ENCODE measurements at places on chromosomes 5 and 9.
A peak's percentile ranks its signal among the peaks of the same experiment; 100 is the strongest.

GRCh38 chr5:124803617-124804323, 57.3 kb upstream of the ZNF608 start:
- no peak overlapping the region for H3K27ac ChIP-seq
- no peaks in the 10 kb centered on the region for H3K27me3 ChIP-seq
- H3K36me3 ChIP-seq: no peaks in the 10 kb centered on the region
- DNase-seq: no peak

DNA sequence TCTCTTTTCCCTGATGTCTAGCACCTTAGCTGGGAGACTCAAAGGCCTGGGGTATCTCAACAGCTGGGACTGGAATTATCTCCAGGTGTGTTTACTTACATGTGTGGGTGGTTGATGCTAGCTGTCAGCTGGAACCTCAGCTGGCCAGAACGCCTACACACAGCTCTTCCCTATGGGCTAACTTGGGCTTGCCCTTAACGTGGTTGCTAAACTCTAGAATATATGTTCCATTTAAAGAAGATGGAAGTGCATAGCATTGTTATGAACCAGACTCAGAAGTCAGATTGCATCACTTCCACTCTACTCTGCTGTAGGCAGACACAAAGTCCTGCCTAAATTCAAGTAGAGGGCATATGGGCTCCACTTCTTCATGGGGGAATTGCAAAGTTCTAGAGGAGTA, 29.3 kb downstream of the SGCD start:
- no peaks in the 10 kb centered on the region for H3K27me3 ChIP-seq
- H3K36me3 ChIP-seq: no peaks in the 10 kb centered on the region

GRCh38 chr9:19148187-19148586, 20.9 kb upstream of the PLIN2 start:
- H3K4me1 ChIP-seq: no peaks in the 10 kb centered on the region
- no peak for DNase-seq
- no peaks in the 10 kb centered on the region for H3K36me3 ChIP-seq

DNA sequence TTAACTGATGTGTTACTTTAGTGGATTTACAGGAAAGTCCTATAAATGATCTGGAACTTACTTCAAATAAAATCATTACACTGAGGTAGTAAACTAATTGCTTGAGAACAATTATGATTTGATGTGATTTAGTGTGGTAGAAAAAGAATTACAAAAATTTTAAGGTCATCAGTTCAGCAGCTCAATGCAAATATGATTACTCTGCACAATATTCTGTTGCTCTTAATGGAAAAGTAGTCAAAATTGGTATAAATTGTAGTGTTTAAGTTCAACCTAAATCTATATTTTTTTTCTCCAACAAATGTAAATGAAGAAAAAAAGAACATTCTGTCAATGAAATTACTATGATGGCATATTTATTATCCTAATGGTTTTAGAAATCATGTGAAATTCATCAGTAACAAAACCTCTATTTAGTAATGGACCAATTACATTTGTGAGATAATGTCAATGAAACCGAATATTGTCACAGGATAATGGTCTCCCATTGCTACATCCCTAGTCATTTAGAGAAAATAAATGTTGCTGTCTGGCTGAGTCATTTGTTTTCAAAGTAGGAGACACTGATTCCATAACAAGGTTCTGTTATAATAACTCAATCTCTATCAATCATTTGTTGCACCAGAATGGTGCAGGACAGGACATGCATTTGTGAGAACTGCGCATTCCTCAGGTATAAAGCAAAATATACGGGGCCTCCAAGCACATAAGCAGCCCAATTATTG, 177.1 kb downstream of the NFIB start:
- H3K4me3 ChIP-seq: no peak overlapping the region
- no peak overlapping the region for H3K27ac ChIP-seq
- no peaks in the 10 kb centered on the region for H3K4me1 ChIP-seq
- H3K36me3 ChIP-seq: no peaks in the 10 kb centered on the region
- DNase-seq: no peak

- H3K4me1 ChIP-seq: no peaks in the 10 kb centered on the region
- DNase-seq: no peak
- H3K27me3 ChIP-seq: no peaks in the 10 kb centered on the region
- H3K4me3 ChIP-seq: no peak overlapping the region
These were observed 77.4 kb downstream of the SEC61B start for GRCh38 chr9:99299211-99300102.

DNA sequence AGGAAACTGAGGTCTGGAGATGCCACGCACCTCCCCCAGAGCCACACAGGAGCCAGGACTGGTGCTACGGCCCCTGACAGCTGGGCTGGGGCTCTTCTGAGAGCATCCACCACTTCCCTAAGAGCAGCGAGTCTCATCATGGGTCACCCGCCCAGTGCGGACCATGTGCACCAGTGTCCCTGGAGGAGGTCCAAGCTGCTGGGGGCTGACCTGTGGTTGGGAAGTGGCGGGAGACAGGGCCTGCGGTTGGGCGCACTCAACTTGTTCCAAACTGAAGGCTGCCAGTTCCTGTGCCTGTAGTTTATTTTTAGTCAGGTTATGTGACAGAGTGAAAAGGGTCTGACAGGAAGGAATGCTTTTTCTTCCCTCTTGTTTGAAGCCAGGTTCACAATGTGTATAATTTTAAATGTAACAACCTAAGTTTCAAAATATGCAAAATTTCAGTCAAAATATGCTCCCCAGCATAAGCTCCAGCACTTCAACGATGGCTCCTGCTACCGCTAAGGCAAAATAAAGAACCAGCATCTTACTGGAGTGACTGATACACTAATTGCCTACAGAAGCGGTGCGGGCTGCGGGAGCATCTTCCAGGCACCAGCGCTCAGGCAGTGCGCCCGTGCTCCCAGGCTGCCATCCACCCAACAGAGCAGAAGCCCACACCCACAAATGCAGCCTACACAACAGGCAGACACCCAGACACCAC, 14.8 kb downstream of the BARHL1 start:
- no peaks in the 10 kb centered on the region for H3K4me1 ChIP-seq
- H3K27ac ChIP-seq: no peak overlapping the region
- DNase-seq: no peak
- H3K27me3 ChIP-seq: no peaks in the 10 kb centered on the region
- H3K36me3 ChIP-seq: peaks cover 31% of the 10 kb centered on the region

DNA sequence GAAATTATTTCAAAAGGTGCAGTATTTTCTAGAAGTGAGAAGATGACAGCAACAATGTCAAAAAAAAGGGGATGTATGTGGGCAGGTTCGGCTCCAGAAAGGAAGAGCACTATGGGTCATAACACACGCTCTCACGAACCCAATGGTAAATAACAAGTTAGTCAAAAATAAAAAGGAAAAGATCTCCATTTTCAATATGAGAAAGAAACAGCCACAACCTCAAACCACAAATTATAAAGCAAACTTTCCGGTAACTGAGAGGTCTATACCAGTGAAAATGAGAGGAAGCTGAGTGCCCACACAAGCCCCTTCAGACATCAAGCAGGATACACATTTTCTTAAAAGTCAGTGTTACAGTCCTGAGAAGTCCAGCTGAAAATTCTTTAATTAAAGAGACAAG, 398.5 kb upstream of the RPS23 start:
- no peak overlapping the region for H3K27ac ChIP-seq
- H3K36me3 ChIP-seq: no peaks in the 10 kb centered on the region
- no peak for DNase-seq
- H3K27me3 ChIP-seq: no peaks in the 10 kb centered on the region

- no peaks in the 10 kb centered on the region for H3K27me3 ChIP-seq
- H3K36me3 ChIP-seq: no peaks in the 10 kb centered on the region
- H3K27ac ChIP-seq: no peak overlapping the region
These were observed 28.8 kb upstream of the TLE4 start for GRCh38 chr9:79542735-79543620.

GRCh38 chr9:121059998-121060636, 10.0 kb upstream of the C5 start:
- no peaks in the 10 kb centered on the region for H3K27me3 ChIP-seq
- no peaks in the 10 kb centered on the region for H3K36me3 ChIP-seq
- H3K4me3 ChIP-seq: no peak overlapping the region
- no peak overlapping the region for H3K27ac ChIP-seq

DNA sequence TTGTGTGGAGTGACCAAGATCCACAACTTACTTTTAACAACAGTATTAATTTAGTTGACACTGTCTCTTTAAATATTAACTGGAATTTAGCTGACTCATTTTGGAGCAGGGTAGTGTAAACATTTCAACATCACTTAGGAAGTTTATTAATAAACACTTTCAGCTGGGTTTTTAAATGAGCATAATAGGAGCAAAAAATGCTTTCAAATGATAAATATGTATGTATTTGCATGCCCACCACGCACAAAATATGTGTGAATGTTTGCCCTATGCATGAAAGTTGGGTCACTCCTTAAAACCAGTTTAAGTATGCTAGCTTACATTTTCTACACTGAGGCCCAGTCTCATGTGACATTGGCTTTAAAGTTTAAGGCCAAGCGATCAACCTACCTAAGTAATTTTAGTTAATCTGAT, 2.9 kb downstream of the ZFAND5 start:
- no peaks in the 10 kb centered on the region for H3K27me3 ChIP-seq
- DNase-seq: no peak
- peak overlapping the region; percentile 72 for H3K4me3 ChIP-seq
- no peaks in the 10 kb centered on the region for H3K36me3 ChIP-seq

DNA sequence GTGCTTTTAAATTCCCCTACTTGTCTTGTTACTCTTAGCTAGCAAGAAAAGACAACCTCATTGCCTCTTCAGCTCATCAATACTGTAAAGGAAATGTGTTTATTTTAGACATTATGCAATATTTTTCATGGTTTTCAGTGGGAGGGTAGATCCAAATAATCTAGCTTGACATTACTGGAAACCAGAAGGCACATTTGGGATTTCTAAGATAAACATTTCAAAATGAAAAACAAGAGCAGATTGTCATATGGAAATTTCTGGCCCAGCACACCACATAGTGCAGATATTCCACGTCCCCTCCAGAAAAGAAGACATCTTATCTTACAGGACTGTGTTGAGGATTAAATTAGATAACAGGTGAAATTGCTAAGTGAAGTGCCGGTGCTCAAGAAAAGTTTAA, 296.9 kb downstream of the MSX2 start:
- H3K4me1 ChIP-seq: no peaks in the 10 kb centered on the region
- H3K4me3 ChIP-seq: no peak overlapping the region
- DNase-seq: no peak
- H3K27ac ChIP-seq: no peak overlapping the region
- no peaks in the 10 kb centered on the region for H3K36me3 ChIP-seq

DNA sequence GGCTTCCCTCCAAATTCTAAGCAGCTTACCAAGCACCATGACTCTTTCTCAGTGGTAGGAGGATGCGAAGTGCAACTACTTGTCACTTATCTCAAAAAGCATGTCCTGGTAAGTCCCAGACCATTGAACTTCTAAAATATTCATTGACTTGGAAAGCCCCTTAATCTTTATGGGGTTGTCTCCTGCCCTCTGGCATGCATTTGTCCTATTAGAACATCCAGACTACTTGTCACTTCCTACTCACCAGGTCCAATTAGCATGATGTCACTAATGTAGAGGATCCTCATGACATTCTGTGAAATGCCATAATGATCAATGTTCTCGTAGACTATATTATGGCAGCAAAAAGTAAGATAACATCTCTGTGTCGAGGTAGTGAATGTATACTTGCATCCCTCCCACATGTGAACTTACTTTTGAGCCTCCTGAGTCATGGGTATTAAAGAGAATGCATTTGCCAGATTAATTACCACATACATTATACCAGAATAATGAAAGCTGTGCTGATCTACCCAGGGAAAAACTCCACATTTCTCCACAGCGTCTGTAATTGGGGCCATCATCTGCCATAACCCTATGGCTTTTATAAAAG, 63.5 kb upstream of the RAD23B start:
- no peak overlapping the region for H3K27ac ChIP-seq
- no peaks in the 10 kb centered on the region for H3K4me1 ChIP-seq
- H3K36me3 ChIP-seq: no peaks in the 10 kb centered on the region
- H3K4me3 ChIP-seq: no peak overlapping the region

DNA sequence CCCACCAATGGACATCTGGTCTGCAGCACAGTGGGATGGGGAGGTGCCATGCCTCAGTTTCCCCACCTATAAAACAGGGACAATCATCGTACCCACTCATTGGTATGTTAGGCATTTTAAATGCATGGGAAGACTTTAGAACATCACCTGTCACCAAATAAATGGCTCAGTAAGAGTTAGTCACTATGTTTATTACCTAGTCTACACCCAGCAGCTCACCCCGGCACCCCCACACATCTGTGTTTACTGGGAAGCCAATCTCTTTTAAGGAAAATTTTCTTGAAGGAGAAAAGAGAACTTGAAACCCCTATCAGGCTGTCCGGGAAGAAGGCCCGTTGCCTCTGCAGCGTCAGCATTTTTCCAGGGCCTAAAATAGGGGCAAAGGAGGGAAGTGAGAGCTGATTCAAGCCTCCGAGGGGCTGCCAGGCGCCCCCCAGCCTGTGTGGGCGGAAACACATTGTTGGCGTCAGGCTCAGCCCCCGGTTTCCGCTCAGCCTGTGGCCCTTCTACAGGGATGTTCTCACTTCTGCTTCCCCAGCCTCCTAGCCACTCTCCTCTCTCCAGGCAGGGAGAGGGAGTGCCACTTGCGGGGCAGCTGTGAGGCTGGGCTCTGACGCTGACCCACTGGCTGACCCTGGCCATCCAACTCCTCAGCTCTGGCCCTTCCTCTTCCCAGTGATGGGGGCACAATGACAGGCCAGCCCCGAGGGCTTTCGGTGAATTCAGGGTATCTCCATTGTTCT, 4.6 kb downstream of the CSF1R start:
- no peaks in the 10 kb centered on the region for H3K36me3 ChIP-seq
- peak; percentile 74 for DNase-seq
- H3K27ac ChIP-seq: no peak overlapping the region
- H3K27me3 ChIP-seq: no peaks in the 10 kb centered on the region
